Stimulated activated CD8-positive, alpha-beta memory T cell treated with anti-CD3 and anti-CD28 coated beads, Interleukin-4, amount 100 ng/mL, for 1 hour (primary cell): ENCODE measurements at places on chromosomes 3 and 15.

DNA sequence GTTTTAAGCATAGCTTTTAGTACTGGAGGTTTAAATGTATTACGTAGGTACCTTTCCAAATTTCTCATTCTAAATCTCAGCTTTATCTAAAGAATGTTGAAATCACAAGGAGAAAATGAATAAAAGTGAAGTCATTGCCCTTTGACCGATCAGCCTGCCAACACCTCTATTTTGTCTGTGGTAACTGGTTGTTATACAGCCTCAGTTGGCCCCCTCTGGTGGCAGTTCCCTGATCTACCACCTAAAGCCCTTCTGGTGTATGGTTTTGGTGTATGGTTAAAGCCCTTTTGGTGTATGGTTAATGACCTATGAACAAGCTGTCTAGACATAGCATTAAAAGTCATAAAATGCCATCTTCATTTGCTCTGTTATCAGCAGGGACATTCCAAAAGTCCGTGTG lies 378.2 kb upstream of the AZI2 start:
- no peak for DNase-seq

DNA sequence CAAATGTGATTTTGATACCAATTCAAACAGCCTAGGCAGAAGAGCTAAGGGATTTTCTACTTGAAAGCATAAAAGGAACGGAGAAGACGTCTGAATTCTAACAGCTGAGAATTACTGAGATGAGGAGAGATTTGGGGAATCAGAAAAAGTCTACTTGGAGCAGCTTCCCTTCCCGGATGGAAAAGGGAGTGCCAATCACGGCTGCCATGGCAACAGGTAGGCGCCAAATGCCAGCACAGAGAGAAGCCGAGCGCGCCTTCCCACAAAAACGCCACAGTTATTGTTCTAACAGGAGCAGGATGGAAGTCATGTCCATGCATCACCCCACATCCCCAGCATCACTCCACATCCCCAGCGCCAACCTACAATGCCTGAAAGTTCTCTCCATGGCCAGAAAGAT lies 63.5 kb upstream of the PRR20G start:
- DNase-seq: no peak

DNA sequence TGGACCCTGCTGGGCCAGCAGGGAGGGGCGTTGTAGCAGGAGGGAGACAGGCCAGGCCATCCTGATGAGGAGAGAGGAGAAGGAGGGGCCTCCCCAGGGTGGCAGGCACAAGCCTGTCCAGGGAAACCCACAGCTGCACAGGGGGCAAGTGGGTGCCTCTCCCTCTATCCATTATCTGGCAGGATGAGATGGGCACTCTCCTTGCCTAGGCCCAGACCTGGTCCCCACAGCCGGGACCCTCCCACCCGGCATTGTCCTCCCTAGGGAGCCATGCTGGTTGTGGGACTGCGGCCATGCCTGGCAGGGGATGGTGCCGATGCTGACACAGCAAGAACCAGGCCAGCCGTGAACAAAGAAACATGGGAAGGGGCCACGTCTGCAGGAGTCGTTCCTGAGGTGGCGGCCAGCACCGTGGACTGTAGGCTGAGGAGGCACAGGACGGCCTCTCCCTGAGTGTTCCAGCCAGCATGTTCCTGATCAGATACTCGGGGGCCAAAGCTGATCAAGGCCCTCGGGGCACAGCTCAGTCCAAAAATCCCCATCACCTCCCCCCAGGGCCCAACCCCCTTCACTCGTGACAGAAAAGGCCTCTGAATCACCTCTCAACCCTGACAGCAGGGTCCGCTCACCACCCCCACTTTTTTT lies 19.2 kb upstream of the CYP11A1 start:
- no peak for DNase-seq

- DNase-seq: no peak
Observed at GRCh38 chr15:77974098-77974414, 103.5 kb downstream of the TBC1D2B start.

DNA sequence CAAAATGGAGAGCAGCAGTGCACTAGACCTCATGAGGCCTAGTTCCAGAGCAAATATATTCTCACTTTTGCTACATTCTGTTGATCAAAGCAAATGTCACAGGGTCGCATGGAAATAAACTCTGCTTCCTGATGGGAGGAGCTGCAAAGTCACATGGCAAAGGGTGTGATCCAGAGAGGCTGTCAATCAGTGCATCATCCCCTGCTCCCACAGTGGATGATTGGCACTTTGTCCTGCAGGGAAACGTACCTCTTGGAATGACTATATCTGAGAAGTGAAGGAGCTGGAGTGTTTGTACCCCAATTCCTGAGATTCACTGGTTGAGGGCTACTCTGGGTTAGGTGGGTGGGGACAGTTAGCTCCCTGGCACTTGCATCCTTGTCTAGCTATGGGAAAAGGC lies 195.1 kb upstream of the CTDSPL start:
- DNase-seq: no peak

DNA sequence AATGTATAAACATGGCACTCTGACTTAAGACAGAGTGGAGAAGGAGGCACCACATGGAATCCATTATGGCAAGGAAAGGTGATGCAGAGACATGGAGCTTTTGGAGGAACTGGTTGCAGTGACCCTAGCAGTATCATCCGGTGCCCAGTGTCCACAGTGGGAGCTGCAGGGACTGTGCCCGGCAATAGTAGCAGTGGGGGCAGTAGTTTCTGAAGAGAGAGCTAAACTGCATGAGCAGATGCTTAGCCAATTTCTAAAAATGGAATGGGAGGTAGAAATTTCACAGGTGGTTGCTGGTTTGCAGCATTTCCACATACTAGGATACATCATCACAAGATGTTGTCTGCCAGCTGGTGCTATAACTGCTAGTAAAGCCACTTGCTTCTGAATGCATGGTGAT lies 7.8 kb upstream of the TM2D3 start:
- DNase-seq: no peak

GRCh38 chr15:79901958-79902357 lies 5.1 kb upstream of the MTHFS start:
- DNase-seq: no peak

GRCh38 chr3:107236655-107237337 lies 140.4 kb upstream of the CCDC54 start:
- DNase-seq: no peak

- DNase-seq: no peak
Observed at GRCh38 chr15:85934691-85935090, 140.0 kb upstream of the KLHL25 start.

DNA sequence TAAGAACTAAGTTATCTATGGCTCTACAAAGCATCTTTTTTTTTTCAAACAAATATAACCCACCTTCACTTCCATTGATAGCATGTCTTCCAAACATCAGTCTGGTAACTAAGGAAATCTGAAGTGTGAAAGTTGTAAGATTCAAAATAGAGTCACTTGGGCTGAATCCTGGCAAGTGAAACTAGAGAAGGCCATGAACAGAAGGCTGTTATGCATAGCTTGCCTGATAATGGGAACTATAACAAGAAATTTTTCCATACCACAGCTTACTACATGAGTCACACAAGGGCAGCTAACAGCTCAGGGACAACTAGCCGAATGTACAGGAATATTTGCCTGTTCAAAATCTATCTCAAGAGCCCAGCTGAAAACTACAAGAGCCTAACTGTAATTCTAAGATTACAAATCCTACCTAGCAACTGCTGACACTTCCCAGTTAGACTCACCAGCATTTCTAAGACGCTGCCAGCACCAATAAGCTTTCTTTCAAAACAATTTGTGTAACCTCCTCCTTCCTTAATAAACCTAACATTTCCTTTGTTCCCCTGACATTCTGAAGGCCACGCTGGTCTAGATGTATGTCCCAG lies 1066.5 kb downstream of the PLOD2 start:
- no peak for DNase-seq

DNA sequence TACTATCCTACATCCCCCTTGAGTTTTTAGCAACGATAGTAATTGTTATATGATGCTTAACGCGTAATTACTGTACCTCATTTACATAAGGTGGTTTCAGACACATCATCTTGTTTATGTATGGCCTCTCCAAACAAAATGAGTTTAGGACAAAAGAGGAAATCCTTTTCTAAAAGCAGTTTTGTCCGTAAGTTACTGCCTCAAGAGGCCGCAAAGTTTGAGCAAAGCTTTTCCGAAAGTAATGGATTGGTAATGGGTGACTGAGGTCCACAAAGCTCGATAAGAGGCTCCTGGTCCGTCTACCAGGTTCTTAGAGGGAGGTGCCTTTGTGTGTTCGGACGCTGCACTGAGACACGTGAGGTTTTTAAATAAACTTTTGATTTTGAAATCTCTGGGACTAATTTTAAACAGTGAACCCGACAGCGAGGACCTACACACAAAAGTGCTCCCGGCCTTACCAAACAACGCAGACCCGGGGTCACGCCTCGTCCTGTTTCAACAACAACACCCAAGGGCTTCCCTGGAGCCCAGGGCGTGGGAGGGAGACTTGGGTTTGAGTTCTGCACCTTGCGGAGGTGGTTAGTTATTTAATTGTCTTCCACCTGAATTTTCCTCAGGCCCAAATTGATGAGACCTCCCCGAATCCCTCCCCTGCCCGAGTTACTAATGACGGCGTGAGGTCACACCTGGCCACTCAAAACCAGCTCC lies 456 bp upstream of the C15orf61 start:
- DNase-seq: no peak

DNA sequence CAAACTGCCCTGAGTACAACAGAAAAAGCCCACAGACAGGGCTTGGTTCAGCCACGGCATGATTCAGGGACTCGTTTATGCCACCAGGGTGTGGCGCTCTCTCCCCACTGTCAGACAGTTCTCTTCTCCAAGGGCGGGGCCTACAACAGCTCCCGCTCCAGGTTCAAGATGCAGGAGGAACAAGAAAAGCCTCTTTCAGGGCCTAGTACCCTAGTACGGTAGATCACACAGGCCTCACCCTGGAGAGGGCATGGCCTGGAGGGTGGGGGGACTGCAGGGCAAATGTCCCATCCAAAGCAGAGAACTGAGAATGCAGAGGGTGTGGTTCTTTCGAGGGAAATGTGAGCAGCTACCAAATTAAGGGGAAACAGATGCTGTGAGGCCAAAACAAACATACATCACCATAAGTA lies 12.0 kb downstream of the MESD start:
- no peak for DNase-seq

DNA sequence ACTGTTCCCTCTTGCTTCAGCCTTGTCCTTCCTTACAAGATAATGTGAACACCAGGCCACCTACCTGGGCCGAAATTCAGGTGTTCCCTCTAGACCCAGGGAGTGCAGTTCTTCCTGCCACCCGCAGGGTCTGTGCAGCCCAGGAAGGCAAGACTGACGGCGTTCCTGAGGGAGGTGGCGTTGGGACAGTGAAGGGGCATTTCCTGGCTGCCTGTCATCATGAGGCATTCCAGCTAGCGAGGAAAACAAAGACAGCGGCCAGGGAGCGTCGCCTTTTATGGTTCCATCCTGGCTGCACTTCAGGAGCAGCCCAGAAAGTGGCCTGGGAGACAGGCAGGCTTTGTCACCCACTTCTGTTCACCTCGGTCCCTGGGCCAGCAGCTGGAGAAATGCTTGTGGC lies 84.8 kb upstream of the WNT5A start:
- no peak for DNase-seq

GRCh38 chr3:157534725-157535161 lies 31.5 kb upstream of the VEPH1 start:
- DNase-seq: no peak

- no peak for DNase-seq
Observed at GRCh38 chr3:42689421-42690014, 4.2 kb downstream of the KLHL40 start.

- no peak for DNase-seq
Observed at GRCh38 chr3:194196876-194197275, 60.9 kb downstream of the HES1 start.

DNA sequence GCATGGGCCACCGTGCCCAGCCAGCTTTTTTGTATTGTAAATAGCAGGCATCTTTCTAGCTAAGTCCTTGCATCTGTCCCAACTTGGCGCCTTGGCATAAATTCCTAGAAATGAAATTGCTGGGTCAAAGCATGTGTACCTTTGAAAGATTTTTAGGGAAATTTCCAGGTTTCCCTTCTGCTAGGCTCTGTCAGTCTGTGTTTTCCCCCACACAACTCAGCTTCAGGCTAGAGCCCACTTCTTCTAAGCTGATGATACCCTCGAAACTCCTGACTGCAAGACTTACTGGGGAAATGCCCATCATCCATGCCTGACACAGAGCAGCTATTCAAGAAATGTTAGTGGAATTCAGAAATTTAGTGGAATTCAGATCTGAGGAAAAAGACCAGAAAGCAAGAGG lies 10.8 kb upstream of the RPL32 start:
- DNase-seq: no peak

- DNase-seq: no peak
Observed at GRCh38 chr15:64522226-64522823, 61.9 kb downstream of the ZNF609 start.

- DNase-seq: no peak
Observed at GRCh38 chr3:17726313-17726712, 16.1 kb downstream of the TBC1D5 start.

DNA sequence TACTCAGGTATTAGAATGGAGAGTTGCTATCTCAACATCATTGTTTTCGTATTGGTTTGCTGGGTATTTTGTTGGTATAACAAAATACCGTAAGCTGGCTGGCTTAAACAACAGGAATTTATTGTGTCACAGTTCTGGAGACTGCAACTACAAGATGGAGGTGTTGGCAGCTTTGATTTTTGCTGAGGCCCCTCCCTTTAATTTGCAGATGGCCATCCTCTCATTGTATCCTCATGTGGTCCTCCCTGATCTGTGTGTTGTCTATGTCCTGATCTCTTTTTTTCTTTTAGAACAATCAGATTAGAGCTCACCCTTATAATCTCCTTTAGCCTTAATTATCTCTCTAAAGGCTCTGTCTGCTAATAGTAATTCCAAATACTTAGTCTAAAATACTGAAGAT lies 299.8 kb upstream of the GOLIM4 start:
- DNase-seq: no peak

DNA sequence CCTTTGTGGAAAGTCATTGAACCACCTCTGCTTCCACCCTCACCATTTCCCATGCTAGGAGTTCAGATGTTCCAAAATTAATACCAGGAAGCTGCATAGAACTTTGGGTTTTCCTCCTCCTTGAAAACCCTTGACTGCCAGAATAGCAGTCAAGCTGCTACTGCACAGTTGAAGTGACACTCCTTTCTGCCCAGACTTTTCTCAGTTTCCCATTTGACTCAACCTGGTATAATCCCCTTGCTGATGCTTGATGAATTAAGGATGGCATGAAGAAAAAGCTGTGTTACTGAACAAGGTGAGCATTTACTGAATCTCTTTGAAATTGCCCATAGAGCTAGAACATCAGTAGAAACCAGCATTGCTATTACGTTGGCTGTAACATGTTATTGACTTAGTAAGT lies 286.0 kb downstream of the EDEM1 start:
- no peak for DNase-seq
